Stimulated activated CD8-positive, alpha-beta memory T cell treated with anti-CD3 and anti-CD28 coated beads, Interleukin-15, amount 100 ng/mL, for 48 hours (primary cell): ENCODE measurements at places on chromosomes 13 and 19.

GRCh38 chr13:22128441-22129408, 457.9 kb downstream of the FGF9 start:
- DNase-seq, result no peak

- no peak for DNase-seq
These were observed 295.8 kb downstream of the TEX29 start for GRCh38 chr13:111616203-111616602.

DNA sequence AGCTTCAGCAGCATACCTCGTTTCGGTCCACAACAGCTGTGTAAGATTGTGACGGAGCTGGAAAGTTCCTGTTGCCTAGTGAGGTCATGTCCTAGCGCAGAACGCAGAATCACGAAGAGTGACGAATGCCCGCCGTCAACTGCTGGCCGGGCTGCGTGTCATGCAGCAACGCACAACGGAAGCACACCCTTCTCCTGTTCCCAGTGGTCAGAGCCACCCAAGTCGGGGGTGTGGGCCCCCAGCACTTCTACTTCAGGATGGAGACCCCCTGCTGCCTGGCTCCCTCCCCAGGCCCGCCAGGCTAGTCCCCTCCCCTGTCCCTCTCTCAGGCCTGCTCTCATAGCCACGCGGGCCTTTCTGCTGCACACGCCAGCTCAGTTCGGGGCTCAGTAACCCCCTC, 25.9 kb downstream of the C2CD4C start:
- DNase-seq, result no peak

DNA sequence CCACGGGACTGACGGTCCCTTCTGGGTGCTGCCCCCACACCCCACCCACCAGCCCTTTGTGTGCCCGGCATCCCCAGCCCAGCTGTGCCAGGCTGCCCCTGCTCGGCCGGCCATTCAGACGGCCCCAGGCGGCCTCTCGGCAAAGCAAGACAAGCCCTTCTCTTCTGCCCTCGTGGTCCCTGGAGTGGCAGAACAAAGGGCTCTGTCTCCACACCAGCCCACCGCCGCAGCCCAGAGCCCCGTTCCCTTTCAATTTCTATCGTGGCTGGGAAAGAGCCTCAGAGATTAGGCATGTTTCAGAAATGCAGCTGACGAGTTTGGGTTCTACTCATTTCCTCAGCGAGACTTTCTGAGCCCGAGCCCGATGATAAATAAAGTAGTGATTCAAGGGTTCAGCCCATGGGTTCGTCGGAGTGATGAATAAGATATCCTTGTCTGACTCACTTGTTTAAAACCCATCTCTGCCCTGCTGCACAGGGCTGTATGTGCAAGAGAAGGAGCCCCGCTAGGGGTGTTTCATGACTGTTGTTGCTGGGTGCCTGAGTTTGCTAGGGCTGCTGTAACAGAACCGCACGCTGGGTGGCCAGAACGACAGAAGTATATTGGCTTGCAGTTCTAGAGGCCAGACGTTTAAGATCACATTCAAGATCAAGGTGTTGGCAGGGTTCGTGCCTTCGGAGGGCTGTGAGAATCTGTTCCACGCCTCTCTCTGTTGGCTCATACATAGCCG, 4.3 kb downstream of the MYO9B start:
- DNase-seq, result peak; percentile 69

DNA sequence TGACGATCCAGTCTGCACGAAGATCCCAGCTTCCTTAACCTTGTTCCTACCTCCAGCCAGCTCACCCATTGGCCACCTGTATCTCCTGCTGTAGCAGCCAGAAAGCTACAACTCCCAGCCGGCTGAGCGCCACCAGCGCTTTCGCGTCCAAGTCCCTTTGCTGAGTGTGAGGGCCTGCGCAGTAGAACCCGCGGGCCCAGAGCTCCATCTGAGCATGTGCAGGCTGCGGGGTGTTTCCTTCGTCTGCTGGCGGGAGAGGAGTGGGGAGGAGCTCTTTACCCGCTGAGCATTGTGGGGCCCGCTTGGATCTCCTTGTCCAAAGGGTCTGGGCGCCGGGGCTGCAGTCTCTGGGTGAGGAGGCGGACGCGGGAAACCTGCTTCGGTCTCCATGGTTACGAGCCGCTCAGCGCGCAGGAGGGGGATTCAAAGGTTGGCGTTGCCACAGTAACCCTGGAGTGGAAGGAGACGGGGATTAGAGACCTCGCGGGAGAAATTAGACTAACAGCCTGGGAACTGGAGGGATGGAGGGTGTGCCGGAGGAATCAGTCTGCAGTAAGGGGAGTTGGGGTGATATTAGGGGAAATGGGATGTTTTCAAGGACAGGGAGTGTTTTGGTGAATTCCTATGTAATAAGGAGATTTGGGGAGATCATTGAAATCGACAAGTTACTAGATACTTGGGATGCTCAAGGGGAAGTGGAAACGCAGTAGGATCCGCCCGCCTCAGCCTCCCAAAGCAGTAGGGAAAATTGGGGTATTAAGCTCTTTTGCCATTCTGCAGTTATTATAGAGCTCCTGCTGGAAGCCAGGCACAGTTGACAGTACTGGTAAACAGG, 33.5 kb downstream of the ZSWIM9 start:
- DNase-seq, result peak; percentile 89

DNA sequence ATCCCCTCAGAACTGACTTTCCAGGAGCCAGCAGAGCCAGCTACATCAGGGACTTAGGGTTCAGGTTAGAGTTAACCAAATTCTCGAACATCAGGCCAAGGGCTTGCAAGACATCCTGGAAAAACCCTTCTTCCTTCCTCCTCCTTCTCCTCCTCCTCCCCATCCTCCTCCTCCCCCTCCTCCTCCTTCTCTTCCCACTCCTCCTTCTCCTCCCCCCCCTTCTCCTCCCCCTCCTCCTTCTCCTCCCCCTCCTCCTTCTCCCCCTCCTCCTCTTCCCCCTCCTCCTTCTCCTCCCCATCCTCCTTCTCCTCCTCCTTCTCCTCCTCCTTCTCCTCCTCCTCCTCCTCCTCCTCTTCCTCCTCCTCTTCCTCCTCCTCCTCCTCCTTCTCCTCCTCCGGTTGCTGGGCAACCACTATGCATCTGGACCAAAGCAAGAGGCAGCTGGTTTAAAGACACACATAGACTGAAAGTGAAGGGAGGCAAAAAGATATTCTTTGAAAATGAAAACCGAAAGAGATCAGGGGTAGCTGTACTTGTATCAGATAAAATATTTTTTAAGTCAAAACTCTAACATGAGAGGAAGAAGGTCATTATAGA, 5.9 kb upstream of the CCL25 start:
- DNase-seq, result no peak

DNA sequence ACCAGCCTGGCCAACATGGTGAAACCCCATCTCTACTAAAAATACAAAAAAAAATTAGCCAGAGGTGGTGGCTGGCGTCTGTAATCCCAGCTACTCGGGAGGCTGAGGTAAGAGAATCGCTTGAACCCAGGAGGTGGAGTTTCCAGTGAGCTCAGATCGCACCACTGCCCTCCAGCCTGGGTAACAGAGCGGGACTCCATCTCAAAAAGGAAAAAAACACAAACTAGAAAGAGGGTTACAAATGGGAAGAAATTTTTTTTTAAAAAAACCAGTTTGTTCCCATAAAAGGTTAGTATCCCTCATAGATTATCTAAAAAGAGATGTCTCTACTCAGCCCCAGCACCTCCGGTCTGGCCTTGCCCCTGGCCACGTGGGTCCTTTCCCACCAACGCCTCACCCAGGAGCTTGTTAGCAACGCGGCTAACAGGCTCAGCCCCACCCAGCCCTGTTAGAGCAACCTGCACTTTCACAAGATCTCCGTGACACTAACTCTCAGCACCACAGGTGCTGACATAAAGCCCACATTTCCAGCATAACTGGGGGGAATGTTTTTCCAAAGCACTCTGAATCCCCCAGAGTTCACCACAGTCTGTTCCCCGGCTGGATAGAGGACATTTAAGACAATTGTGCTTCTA, 4.3 kb downstream of the DMKN start:
- DNase-seq, result no peak

GRCh38 chr13:37273836-37274235, 168.4 kb upstream of the CSNK1A1L start:
- DNase-seq, result no peak

- no peak for DNase-seq
These were observed 7.4 kb upstream of the RXFP2 start for GRCh38 chr13:31731921-31732320.

- no peak for DNase-seq
These were observed 299.2 kb upstream of the DACH1 start for GRCh38 chr13:72166102-72166650.

GRCh38 chr19:55082020-55082851, 6.6 kb downstream of the EPS8L1 start:
- peak; percentile 42 for DNase-seq

GRCh38 chr13:23579072-23579895, 9.1 kb downstream of the TNFRSF19 start:
- peak; percentile 85 for DNase-seq

GRCh38 chr13:41019011-41019487, at the start of gene ELF1:
Gene ELF1, minus strand, starts transcription at chr13:41019316. Its CDS starts 37,262 bp downstream, at chr13:40982054.
- peak; percentile 25 for DNase-seq

GRCh38 chr13:94319501-94319900, 160.0 kb downstream of the DCT start:
- DNase-seq, result no peak

DNA sequence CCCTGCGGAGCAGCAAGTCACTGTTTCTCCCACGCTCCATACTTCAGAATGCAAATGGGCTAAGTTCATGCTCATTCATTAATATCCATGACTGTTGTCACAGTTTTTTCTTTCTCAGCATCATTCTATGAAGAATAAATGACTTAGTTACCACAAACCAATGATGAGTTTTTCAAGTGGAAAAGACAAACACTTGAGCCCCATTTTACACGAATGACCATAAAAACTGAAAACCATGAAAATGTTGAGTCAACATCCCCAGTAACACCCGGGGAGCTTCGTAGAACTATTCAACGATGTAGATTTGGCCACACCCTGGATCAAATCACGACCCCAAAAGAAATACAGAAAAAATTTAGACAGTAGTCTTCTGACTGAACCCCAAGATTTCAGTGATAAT, 99.8 kb upstream of the GJB6 start:
- DNase-seq, result no peak

GRCh38 chr19:54661846-54662481, 821 bp upstream of the LILRB4 start:
- no peak for DNase-seq

GRCh38 chr13:36360903-36361302, 14.7 kb upstream of the SPART start:
- DNase-seq, result no peak

DNA sequence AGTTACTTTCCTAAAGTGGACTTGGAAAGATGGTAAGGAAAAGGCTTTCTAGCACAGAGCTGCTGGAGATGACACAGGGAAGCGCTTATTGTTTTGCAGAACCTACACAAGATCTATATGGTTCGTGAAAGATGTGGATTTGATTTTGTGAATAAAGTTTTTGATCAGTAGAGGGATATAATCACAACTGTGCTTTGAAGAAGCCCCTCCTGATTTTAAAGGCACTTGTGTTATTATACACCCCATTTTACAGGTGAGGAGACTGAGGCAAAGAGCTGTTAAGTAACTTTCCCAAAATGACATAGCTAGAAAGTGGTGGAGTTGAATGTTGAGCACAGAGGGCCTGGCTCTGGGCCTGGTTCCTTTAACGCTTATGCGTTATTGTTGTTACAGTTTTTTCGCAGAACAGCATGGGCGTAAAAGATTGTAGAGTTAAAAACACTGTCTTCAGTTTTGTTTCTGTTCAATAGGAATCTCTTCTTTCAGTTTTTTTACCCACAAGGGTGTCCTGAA, 1.4 kb downstream of the TDRD3 start:
- DNase-seq, result no peak

GRCh38 chr19:53012006-53012405, 1.7 kb upstream of the ERVV-1 start:
- DNase-seq, result no peak

DNA sequence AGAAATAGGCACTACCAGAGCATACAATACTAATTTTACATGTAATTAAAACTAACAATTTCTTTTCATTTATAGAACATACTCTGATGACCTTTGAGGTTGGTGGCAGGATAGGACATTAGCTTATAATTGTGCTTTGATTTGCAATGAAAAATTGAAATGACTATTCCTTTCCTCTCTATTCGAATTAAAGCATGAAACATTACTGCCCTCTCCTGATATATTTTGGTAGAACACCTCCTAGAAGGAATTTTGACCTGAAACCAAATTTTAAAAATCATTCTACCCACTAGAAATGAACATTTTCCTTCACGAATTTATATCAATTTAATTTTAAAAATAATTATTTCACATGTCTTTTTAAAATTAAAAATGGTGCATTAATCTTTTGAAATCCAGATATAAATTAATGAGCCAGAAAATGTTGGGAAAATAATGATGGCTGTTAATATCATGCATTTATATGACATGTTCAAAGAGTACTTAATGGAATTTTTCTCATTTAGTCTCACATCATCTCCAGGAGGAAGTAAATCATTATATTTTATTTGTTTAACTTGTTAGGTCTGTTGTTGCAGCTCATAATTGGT, 556.3 kb upstream of the ARGLU1 start:
- no peak for DNase-seq

- DNase-seq, result peak; percentile 63
These were observed 6.1 kb downstream of the BEST2 start for GRCh38 chr19:12757544-12758274.

GRCh38 chr19:4301590-4302242, 473 bp downstream of the TMIGD2 start:
- DNase-seq, result no peak

- no peak for DNase-seq
These were observed 36.0 kb downstream of the URI1 start for GRCh38 chr19:29978080-29978479.

GRCh38 chr13:36728006-36728405, 54.2 kb downstream of the SERTM1 start:
- DNase-seq, result no peak

GRCh38 chr13:93079294-93079693, 147.3 kb upstream of the GPC6 start:
- DNase-seq, result no peak

- DNase-seq, result no peak
These were observed 1482.8 kb downstream of the EFNB2 start for GRCh38 chr13:105052711-105053110.

- DNase-seq, result no peak
These were observed 14.0 kb downstream of the PDX1 start for GRCh38 chr13:27933580-27934328.

DNA sequence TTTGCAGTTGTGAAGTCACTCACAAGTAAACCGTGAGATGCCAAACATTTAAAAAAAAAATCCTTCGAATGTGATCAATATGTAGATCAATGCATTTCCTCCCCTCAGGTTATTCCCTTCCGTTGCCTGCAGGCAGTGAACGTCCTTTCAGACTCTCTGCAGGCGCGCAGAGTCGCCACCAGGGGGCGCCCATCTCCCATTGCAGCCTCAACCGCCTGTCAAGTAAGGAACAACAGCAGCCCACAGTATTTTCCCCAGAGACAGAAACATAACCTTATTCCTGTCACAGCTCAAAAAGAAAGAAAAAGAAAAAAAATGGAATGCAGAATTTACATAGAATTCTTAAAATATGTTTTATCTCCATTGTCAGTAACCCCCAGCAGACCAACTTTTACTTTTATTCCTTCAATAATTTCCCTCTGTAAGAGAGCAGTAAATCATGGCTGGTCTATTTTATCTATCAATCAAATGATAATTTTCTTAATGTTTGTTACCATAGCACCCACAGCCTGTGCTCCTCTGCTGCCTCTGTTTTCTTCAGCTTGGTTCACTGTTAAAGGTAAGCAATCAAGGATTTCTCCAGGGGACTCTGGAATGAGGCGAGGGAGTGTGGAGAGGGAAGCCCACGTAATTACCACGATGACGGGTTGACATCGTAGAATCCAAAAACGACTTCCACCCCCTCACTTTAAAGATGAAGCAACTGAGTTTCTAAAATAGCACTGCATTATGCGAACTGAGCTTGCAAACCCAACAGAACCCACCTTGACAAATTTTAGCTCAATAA, 637.6 kb upstream of the ARGLU1 start:
- peak; percentile 32 for DNase-seq

GRCh38 chr13:94950303-94950702, 238.0 kb upstream of the SOX21 start:
- DNase-seq, result no peak
